ENCODE measurements at places on chromosomes 2 and 18. TPM values are rescaled to one million over a fixed set of nuclear protein-coding genes. Genes with fewer than 3 reads are reported as not detected.

The CLEC4F gene
- not detected for polyA plus RNA-seq

The NDUFV2 gene
- polyA plus RNA-seq: 213 TPM

The ARHGAP28 gene
- not detected for polyA plus RNA-seq

The KATNAL2 gene
- not detected for polyA plus RNA-seq

The HES6 gene
- polyA plus RNA-seq: 4.9 TPM

DNA sequence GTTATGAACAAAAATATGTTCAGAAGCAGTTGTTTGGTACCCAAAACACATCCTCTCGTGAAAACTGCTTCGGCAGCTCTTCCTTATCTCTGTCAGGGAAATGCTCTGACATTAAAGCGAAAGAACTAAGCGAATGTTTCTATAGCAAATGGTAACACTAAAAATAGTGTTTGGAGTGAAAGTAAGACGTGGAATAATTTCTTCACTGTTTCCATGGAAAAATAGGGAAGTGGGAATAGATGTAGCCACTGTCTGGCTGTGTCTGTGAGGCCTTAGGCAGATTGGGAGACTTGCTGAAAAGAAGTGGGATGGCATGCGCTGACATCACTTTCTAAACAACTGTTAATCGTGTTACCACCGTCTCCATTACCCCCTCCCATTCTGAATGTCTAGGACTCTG lies 11.5 kb upstream of the CRACDL start:
- DNase-seq: no peak
- no peaks in the 10 kb centered on the region for H3K36me3 ChIP-seq

DNA sequence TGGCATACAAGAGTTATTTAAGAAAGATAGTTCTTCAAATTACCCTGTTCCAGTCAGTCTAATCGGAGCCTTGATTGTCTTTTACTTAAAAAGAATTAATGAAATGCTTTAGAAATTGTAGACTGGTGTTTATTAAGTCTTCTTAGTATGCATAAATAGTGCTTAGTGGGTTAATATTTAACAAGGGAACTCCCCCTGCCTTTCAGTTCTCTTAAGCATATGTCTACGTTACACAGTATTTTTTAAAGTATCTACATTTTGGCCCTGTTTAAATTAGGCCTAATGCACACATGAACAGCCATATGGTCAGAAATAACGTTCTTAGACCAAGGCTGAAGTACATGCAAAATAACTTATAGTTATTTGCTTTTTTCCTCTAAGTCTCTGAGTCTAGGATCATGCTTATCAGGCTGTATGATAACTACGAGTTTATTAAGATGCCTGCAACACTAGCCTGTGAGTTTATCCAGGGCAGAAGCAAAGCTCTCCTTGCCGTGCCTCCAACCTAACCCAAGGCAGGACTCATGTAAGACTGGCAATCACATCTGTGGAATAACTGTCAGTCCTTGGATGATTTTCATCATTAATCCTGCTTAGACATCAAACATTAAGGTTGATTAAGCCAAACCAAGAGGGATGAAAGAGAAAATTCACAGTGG lies 6.7 kb downstream of the BCL2 start:
- no peaks in the 10 kb centered on the region for H3K27me3 ChIP-seq
- DNase-seq: no peak
- no peaks in the 10 kb centered on the region for H3K36me3 ChIP-seq
- H3K4me1 ChIP-seq: peaks cover 82% of the 10 kb centered on the region

- no peak for DNase-seq
- H3K27me3 ChIP-seq: no peaks in the 10 kb centered on the region
- H3K36me3 ChIP-seq: no peaks in the 10 kb centered on the region
- H3K4me1 ChIP-seq: peaks cover 4% of the 10 kb centered on the region
These were observed 101.1 kb downstream of the DPP4 start for GRCh38 chr2:161972866-161973265.

- H3K4me1 ChIP-seq: no peaks in the 10 kb centered on the region
- no peaks in the 10 kb centered on the region for H3K27me3 ChIP-seq
- no peak for DNase-seq
- H3K27ac ChIP-seq: no peak overlapping the region
- H3K4me3 ChIP-seq: no peak overlapping the region
These were observed 222.8 kb upstream of the CDH7 start for GRCh38 chr18:65527879-65528633.

- no peak for DNase-seq
- no peaks in the 10 kb centered on the region for H3K4me1 ChIP-seq
- H3K27me3 ChIP-seq: no peaks in the 10 kb centered on the region
- H3K4me3 ChIP-seq: no peak overlapping the region
- no peaks in the 10 kb centered on the region for H3K36me3 ChIP-seq
These were observed 178.3 kb upstream of the HDAC4 start for GRCh38 chr2:239579081-239579480.

- no peak overlapping the region for H3K4me3 ChIP-seq
- DNase-seq: no peak
- H3K36me3 ChIP-seq: no peaks in the 10 kb centered on the region
These were observed 417.9 kb upstream of the GCFC2 start for GRCh38 chr2:76128622-76129021.

DNA sequence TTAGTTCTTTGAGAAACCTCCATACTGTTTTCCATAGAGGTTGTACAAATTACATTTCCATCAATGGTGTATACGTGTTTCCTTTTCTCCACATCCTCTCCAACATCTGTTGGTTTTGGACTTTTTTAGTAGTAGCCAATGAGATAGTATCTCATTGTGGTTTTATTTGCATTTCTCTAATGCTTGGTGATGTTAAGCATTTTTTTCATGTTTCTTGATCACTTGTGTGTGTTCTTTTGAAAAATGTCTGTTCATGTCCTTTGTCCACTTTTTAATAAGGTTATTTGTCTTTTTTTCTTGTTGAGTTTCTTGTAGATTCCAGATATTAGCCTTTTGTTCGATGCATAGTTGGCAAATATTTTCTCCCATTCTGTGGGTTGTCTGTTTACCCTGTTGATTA lies 392.3 kb upstream of the ZEB2 start:
- H3K4me3 ChIP-seq: no peak overlapping the region
- no peak overlapping the region for H3K27ac ChIP-seq
- no peak for DNase-seq
- no peaks in the 10 kb centered on the region for H3K4me1 ChIP-seq

DNA sequence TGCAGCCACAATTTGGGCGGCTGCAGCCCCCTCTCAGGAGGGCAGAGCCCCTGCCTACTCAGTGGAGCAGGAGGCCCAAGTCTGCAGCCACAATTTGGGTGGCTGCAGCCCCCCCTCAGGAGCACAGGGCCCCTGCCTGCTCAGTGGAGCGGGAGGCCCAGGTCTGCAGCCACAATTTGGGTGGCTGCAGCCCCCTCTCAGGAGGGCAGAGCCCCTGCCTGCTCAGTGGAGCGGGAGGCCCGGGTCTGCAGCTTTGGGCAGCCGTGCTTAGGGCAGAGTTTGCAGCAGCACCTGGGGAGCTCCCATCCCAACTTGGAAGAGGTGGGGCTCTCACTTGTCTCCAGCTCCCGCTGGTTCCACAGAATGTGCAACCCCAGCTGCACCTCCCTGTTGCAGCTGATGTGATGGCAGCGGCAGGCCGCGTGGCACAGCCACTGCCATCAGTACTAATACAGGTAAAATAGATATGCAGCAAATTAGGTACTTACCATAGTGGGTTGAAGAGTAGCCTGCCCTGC lies 99.4 kb downstream of the TWIST2 start:
- no peak for DNase-seq
- H3K27ac ChIP-seq: no peak overlapping the region
- H3K27me3 ChIP-seq: no peaks in the 10 kb centered on the region

DNA sequence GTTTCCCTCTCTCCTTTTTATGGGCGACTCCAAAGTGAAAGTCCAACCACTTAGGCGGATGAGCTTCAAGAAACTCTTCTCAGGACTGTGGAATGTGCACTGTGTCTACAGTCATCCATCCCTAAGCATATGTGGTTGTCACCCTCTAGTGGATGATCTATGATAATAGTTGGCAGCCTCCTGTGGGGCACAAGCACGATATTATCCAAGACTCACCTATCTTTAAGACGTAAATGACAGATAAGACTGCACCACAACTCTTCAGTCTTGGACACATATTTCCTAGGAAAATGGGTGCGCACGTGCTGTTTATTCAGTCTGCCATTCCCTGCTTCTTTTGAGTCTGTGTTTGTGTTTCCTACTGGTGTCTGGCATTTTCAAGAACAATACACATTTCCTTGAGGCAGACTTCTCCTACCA lies 145.5 kb upstream of the CTAGE1 start:
- no peak overlapping the region for H3K4me3 ChIP-seq
- DNase-seq: peak; percentile 18
- peaks cover 9% of the 10 kb centered on the region for H3K4me1 ChIP-seq
- H3K36me3 ChIP-seq: no peaks in the 10 kb centered on the region

DNA sequence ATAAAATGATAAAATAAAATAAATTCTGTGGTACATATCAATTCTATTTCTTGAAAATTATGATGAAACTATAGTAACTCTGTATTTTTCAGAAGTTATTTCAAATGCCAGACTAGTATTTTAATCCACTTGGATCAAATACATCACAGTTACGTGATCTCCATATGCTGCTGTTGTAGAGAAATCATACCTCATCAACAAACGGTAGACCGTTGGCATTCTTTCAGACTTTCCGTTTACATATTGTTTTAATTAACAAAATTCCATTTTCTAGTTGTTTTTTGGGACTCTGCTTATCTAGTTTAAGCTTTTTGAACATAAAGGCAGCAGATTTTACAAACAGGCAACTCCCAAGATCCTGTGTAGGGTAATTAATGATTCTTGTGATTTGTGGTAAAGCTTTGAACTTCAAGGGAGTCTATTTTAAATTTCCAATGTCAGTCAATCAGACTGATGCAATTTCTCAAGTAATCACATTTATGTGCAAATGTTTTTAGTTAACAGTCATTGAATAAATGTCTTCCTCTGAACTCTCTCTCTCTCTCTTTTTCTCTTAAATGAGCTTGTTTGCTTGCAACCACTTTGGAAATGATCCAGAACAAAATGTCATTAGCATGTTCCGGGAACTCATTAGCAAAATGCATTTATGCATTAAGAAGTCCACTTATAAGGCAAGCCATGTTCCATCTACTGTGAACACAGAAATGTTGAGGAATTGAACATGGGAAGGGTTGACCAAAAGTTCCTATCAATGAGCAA lies 31.8 kb downstream of the NYAP2 start:
- H3K27me3 ChIP-seq: no peaks in the 10 kb centered on the region
- H3K27ac ChIP-seq: no peak overlapping the region
- no peak overlapping the region for H3K4me3 ChIP-seq
- no peaks in the 10 kb centered on the region for H3K4me1 ChIP-seq

GRCh38 chr2:33214436-33214835 lies 262.0 kb upstream of the RASGRP3 start:
- DNase-seq: no peak
- no peak overlapping the region for H3K27ac ChIP-seq
- no peaks in the 10 kb centered on the region for H3K36me3 ChIP-seq
- no peak overlapping the region for H3K4me3 ChIP-seq
- no peaks in the 10 kb centered on the region for H3K4me1 ChIP-seq
- H3K27me3 ChIP-seq: no peaks in the 10 kb centered on the region

GRCh38 chr2:99811544-99811943 lies 321.7 kb upstream of the REV1 start:
- no peaks in the 10 kb centered on the region for H3K36me3 ChIP-seq
- no peak for DNase-seq
- H3K4me1 ChIP-seq: no peaks in the 10 kb centered on the region
- no peak overlapping the region for H3K27ac ChIP-seq
- no peaks in the 10 kb centered on the region for H3K27me3 ChIP-seq

- H3K4me1 ChIP-seq: no peaks in the 10 kb centered on the region
- no peaks in the 10 kb centered on the region for H3K36me3 ChIP-seq
- DNase-seq: no peak
- no peak overlapping the region for H3K27ac ChIP-seq
- H3K27me3 ChIP-seq: no peaks in the 10 kb centered on the region
These were observed 366.3 kb downstream of the SS18 start for GRCh38 chr18:25724121-25724520.

DNA sequence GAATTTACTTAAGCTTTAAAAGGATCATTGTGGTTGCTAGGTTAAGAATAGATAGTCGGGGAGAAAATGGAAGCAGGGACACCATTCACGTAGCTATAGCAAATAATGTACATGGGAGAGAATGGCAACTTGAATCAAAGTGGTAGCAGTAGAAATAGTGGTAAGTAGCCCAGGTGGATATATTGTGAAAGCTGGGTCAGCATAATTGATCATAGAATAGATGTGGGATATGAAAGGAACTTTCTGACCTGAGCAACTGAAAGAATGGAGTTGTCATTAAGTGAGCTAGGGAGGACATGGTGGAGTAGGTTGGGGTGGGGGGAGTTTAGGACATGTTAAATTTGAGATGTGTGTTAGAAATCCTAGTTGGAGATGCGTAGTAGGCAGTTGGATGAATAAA lies 2.2 kb downstream of the SGO2 start:
- H3K27ac ChIP-seq: no peak overlapping the region
- H3K4me1 ChIP-seq: peaks cover 14% of the 10 kb centered on the region
- no peaks in the 10 kb centered on the region for H3K27me3 ChIP-seq
- no peak for DNase-seq
- no peaks in the 10 kb centered on the region for H3K36me3 ChIP-seq

GRCh38 chr18:6885006-6885481 lies 155.5 kb downstream of the ARHGAP28 start:
- no peaks in the 10 kb centered on the region for H3K27me3 ChIP-seq
- DNase-seq: no peak
- H3K27ac ChIP-seq: no peak overlapping the region
- no peaks in the 10 kb centered on the region for H3K36me3 ChIP-seq

DNA sequence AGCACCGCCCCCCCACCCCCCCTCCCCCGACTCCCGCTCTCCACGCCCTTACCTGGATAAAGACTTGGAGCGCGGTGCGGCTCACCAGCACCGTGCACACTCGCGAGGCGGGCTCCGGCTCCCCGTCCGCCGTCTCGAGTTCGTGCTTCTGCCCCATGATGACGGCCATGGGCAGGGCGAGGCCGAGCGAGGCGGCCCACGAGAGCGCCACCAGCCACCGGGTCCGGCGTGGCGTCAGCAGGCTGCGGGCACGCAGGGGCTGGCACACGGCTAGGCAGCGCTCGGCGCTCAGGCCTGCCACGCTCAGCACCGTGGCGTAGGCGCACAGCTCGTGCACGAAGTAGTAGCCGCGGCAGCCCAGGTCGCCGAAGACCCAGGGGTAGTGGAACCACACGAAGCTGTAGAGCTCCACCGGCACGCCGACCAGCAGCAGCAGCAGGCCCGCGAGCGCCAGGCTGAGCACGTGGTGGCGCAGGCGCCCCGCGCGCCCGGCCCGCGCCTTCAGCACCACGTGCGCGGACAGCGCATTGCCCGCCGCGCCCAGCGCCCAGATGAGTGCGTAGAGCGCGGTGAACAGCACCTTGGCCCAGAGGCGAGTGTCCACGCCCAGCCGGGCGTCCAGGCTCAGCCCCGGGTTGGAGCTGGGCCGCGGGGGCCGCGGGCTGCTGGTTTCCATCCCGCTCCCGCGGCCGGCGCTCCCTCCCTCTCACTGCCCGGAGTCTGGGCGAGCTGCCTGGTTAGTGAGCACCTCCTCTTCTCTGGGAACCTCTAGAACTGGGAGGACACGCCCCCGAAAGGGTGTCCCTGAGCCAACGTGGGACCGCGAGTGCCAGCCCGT lies at the start of gene NTSR2:
Gene NTSR2 (minus strand): TSS at position 742 of the 838 bp plus-strand sequence. CDS start 66 bp downstream, at position 676.
- H3K27me3 ChIP-seq: no peaks in the 10 kb centered on the region
- no peak within 1 kb of the TSS for H3K27ac ChIP-seq
- no peaks in the 10 kb centered on the region for H3K4me1 ChIP-seq
- no peaks in the 10 kb centered on the region for H3K36me3 ChIP-seq

- no peaks in the 10 kb centered on the region for H3K4me1 ChIP-seq
- DNase-seq: no peak
- H3K27me3 ChIP-seq: no peaks in the 10 kb centered on the region
- no peaks in the 10 kb centered on the region for H3K36me3 ChIP-seq
These were observed 48.9 kb downstream of the BMPR2 start for GRCh38 chr2:202425036-202425435.

Measured in CD4-positive, alpha-beta memory T cell (primary cell).